ENCODE measurements at places on chromosomes 7 and 10.

- no peak for DNase-seq
These were observed 90.6 kb downstream of the CYP51A1 start for GRCh38 chr7:92043637-92044036.

- no peak for DNase-seq
These were observed 28.4 kb downstream of the MKI67 start for GRCh38 chr10:128097783-128098182.

DNA sequence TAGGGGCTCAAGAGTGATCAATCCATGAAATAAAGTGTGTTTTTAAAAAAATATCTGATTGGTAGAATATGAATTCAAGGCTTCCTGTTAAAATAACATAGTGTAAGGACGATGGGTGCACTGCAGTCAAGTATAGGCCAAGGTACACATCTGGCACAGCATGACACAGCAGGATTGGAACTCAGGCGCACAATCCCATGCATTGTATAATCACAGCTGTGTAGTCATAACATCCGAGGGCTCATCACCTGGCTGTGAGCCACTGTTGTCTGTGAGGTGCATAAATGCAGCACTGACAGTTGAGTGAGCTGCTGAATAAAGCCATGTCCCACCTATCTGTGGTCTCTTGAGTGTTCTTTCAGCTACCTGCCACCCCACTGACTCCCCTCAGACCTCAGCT, 142.3 kb upstream of the HPS1 start:
- no peak for DNase-seq

- DNase-seq, result no peak
These were observed 38.3 kb upstream of the PTPN12 start for GRCh38 chr7:77498659-77499379.

DNA sequence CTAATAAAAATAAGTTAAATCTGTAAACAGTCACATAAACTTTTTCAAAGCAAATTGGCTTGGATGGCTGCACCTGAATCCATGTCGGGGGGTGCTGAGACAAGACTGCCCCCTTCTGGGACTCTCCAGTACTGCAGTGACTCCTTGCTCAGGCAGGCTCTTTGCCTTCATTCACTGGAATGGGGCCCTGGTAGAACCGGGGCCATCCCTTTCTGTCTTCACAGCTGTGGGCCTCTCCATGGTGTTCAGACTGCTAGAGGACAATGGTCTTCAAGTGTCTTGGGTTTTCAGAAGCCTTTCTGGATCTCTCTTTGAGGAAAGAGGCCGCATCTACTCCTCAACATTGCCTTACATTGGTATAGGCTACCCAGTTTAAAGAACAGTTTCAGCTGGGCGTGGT, 16.1 kb upstream of the IMPDH1 start:
- peak; percentile 65 for DNase-seq

DNA sequence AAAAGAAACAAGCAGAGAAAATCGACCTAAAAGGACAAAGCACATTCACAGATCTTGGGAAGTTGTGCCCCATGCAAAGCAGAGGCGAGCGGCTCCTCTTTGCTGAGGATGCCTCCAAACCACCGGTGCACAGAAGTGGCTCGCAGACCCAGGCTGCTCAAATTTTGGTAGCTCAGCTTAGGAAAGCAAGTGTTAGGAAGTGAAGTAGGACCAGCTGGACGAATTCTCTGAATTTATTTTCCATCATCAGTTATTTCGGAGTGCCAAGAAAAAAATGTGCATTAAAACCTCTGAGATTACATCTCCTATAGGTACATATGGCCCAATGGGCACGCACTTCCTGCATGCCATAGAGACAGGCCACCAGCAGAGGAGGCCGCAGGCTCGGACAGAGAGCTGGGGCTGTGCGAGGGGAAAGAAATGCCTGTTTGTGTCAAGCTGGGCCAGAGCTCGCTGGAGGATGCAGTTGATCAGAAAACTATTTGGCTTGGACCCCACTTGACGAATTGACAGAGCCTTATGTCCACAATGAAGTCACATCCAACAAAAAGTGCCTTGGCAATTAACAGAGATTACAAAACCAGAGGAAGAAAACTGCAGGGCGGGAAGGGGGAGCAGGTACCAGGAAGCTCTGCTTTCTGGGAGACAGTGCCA, 122.3 kb upstream of the LYZL2 start:
- peak; percentile 46 for DNase-seq

- DNase-seq, result no peak
These were observed 12.8 kb upstream of the RGS10 start for GRCh38 chr10:119555178-119555784.

DNA sequence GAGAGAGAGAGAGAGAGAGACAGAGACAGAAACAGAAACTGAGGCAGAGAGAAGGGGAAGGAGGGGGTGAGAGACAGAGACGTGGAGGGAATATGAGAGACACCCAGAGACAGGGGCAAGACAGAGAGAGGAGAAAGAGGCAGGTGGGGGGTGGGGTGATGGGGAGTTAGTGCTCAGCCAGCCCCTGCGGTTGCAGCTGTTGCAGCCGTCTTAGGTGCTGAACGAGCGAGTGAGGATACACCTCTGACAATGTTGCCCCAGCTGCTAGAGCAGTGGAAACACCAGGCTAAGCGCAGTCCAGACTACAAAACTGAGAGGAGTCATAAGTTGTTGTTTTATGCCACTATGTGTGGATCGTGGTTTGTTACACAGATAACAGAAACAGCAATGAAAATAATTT, 328.2 kb upstream of the SHH start:
- DNase-seq, result no peak

GRCh38 chr7:31705377-31705776, 18.4 kb downstream of the PPP1R17 start:
- DNase-seq, result no peak

- no peak for DNase-seq
These were observed 25.2 kb upstream of the UBN2 start for GRCh38 chr7:139205843-139206242.

DNA sequence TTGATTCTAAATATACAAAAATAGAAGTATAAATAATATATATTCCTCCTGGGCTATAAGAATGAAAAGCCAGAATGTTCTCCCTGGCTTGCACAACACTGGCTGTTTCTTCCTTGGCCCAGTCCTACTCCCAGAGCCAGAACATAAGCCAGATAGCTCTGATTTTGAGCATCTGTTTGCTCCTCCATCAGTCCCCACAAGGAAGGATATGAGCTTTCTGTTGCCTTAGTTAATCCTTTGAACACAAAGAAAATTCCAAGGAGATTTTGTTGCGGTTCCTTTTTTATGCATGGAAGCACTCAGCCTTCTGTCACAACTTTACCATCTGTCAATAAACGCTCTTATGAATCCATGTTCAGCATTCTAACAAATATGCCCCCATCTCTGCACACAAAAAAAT, 361.8 kb downstream of the IPMK start:
- DNase-seq, result no peak

GRCh38 chr10:122078965-122079795, 90.2 kb downstream of the TACC2 start:
- no peak for DNase-seq

GRCh38 chr7:26156451-26157420, 4.7 kb downstream of the NFE2L3 start:
- DNase-seq, result peak; percentile 32

DNA sequence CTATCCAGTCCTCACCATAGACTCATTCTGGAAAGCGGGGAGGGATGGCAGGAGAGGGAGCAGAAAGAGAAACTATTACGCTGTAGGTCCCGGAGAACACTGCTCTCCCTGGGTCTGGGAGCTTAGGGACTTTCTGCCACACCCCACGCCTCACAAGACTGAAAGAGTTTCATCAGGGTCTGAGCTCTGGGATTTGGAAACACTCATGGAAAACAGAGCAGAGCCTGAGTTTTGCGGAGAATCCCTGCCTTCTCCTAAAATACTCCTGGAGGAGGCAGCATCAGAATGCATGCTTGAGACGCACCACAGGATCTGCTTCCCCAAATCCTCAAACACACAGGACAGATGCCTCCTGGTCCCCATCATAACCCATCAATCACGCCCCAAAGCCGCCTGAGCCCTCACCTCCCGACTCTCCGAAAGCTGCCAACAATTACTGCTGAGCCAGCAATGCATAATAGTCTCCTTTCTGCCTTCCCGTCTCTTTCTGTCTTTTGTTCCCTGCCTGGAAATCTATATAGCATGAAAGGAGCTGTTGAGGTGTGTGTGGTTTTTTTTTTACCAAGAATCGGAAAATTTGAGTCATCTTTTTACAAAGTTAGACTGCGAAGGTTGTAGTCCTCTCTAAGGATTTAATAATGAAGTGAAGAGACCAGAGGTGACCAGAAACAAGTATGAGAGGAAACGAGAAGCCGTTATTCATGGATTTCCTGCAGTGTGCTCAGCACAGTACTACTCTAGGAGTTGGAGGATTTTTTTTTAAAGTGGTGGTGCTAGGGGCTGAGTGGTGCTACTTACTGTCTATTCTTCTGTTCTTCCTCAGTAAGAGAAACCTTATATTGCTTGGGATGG, 37.7 kb downstream of the ASB13 start:
- no peak for DNase-seq

GRCh38 chr10:70317943-70318318, 34.1 kb upstream of the NPFFR1 start:
- no peak for DNase-seq

- DNase-seq, result no peak
These were observed 184.0 kb downstream of the GFRA1 start for GRCh38 chr10:116088985-116089384.

DNA sequence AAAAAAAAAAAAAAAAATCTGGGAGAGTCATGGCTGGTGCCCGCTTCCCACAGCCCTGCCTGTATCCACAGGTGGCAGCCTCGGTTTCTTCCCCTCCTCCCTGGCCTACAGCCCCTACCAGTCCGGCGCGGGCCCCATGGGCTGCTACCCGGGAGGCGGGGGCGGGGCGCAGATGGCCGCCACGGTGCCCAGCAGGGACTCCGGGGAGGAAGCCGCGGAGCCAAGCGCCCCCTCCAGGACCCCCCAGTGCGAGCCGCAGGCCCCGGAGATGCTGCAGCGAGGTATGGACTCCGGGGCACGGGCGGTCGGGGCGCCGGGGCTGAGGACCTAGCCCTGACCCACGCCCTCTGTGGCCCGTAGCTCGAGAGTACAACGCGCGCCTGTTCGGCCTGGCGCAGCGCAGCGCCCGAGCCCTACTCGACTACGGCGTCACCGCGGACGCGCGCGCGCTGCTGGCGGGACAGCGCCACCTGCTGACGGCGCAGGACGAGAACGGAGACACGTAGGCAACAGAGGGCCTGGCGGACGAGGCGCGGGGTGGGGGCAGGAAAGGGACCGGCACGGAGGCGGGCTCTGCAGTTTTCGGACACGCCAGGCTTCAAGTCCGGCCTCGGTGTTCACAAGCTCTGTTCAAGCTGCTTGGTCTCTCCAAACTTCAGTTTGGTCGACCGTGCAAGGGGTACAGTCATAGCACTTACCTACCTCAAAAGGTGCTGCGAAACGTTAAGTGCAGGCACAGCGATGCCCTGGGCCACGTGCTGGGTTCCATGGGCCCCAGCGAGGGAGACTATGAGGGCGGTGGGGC, 3.9 kb downstream of the NFKB2 start:
- peak; percentile 79 for DNase-seq

GRCh38 chr10:3806603-3807002, 21.6 kb upstream of the KLF6 start:
- no peak for DNase-seq

DNA sequence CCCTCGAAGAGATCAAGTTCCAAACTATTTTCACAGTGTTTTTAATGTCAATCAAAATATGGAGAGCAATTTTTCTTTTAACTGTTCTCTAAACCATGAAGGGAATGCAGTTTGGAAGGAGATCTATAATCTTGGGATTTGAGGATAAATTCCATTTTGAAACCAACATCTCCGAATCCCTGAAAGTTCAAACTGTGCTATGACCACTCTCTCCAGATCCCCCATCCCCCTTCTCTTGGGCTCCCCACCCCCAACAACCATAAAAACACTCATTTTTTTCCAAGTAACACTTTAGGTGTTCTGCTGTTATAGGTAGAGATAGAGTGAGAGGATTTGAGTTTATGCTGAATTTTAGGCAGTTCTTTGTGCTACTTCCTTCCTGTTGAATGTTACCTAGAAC, 1.7 kb downstream of the CALD1 start:
- DNase-seq, result no peak

DNA sequence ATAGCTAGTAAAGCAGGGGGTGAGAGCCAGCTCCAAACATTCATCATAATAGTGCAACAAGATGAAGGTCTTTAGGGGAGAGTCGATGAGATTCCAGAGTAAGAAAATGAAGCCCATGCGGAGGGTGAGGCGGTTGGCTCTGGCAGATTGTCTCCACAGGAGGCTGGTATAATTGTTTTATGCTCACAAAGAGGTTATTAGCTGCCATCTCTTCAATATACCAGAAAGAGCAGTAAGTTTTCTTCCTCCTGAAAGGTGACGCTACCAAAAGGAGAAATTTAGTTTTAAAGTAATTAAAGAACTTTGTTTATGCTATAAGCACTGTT, 59.2 kb upstream of the KCNIP2 start:
- no peak for DNase-seq

GRCh38 chr7:135517060-135517459, 7.2 kb upstream of the CNOT4 start:
- no peak for DNase-seq

- no peak for DNase-seq
These were observed 25.5 kb upstream of the NKX2-3 start for GRCh38 chr10:99507265-99507664.

DNA sequence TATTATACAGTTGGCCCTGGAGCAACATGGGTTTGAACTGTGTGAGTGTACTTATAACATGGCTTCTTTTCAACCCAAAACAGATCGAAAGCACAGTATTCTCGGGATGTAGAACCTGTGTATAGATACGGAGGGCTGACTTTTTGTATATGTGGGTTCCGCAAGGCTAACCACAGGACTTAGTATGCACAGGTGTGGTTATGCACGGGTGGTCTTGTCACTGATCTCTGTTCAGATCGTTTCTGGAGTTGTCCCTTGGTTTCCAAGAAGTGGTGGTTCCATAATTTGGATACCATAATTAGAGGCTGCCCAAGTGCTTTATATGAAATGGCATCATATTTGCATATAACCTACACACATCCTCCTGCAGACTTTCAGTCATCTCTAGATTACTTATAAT, 10.9 kb upstream of the BHLHA15 start:
- no peak for DNase-seq

GRCh38 chr7:96310110-96310509, 11.8 kb downstream of the SLC25A13 start:
- DNase-seq, result no peak

DNA sequence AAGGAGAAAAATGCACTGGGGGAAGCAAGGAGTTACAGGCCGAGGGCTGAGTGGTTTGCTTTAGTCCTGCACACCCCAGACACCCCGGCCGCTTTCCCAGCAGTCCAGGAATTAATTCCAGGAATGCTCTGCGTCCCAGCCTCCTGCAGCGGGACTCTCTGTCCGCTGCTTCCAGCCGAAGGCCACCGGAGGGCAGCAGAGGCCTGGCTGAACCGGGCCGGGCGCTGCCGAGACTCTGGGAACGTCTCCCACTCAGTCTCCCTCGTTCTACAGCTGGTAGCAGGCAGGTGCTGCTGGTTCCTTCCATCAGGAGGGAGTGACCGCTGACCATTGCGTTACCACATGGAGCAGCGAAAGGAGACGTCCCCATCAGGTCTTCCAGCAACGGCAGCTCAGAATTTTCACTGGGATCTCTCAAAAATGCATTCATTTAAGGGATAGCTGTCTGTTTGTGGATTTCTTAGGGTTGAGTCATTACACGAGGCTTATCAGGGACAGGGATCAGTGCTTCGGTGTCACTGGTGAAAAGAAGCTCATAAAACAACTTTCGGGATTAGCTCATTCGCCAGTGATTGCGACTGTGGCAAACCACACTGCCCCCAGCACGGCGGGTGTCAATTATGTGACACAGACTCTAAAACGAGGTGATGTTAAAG, 24.9 kb upstream of the PITRM1 start:
- DNase-seq, result peak; percentile 7

GRCh38 chr10:90417476-90418210, 440.2 kb downstream of the HTR7 start:
- DNase-seq, result no peak

- DNase-seq, result no peak
These were observed 33.4 kb upstream of the VWDE start for GRCh38 chr7:12436896-12437535.
